Body of pancreas (tissue), 4 donors: ENCODE measurements at places on chromosomes 1 and 21. TPM values are rescaled to one million over a fixed set of nuclear protein-coding genes. Genes with fewer than 3 reads are reported as not detected.

The TCP10L gene
- total RNA-seq = 0.26 TPM

The GBP7 gene
- total RNA-seq = not detected

GRCh38 chr1:158310623-158311022, 20.7 kb downstream of the CD1B start:
- no peak overlapping the region for H3K4me3 ChIP-seq
- H3K27ac ChIP-seq = no peak overlapping the region
- no peaks in the 10 kb centered on the region for H3K27me3 ChIP-seq
- H3K36me3 ChIP-seq = no peaks in the 10 kb centered on the region
- H3K4me1 ChIP-seq = no peaks in the 10 kb centered on the region

The IL12RB2 gene
- 3.3 TPM for total RNA-seq

GRCh38 chr1:9942399-9942938, 722 bp downstream of the LZIC start:
- H3K4me3 ChIP-seq = peak overlapping the region; percentile 34
- H3K27me3 ChIP-seq = no peaks in the 10 kb centered on the region
- H3K4me1 ChIP-seq = peaks cover 17% of the 10 kb centered on the region
- peak overlapping the region; percentile 55 for H3K27ac ChIP-seq
- H3K36me3 ChIP-seq = peaks cover 2% of the 10 kb centered on the region

The HMGCS2 gene
- total RNA-seq = 6.0 TPM

DNA sequence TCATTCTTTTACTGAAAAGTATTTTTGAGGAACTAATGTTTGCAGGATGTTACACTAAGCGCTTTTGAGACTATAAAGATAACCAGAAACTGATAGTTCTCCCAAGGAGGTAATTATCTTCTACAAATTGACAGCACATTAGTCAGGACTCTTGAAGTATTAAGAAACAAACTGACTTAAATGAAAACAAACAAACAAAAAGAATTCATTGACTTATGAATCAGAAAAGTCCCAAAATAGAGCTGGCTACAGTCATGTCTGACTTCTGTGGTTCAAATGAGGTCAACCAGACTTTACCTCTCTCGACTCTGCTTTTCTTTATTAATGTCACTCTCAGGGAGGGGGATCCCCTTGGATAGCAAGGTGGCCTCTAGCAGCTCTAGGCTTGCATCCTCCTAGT, 296.8 kb downstream of the TPR start:
- no peaks in the 10 kb centered on the region for H3K4me1 ChIP-seq
- no peak overlapping the region for H3K4me3 ChIP-seq
- no peaks in the 10 kb centered on the region for H3K27me3 ChIP-seq
- H3K27ac ChIP-seq = no peak overlapping the region
- H3K36me3 ChIP-seq = no peaks in the 10 kb centered on the region

The ERI3 gene
- total RNA-seq = 17.4 TPM

DNA sequence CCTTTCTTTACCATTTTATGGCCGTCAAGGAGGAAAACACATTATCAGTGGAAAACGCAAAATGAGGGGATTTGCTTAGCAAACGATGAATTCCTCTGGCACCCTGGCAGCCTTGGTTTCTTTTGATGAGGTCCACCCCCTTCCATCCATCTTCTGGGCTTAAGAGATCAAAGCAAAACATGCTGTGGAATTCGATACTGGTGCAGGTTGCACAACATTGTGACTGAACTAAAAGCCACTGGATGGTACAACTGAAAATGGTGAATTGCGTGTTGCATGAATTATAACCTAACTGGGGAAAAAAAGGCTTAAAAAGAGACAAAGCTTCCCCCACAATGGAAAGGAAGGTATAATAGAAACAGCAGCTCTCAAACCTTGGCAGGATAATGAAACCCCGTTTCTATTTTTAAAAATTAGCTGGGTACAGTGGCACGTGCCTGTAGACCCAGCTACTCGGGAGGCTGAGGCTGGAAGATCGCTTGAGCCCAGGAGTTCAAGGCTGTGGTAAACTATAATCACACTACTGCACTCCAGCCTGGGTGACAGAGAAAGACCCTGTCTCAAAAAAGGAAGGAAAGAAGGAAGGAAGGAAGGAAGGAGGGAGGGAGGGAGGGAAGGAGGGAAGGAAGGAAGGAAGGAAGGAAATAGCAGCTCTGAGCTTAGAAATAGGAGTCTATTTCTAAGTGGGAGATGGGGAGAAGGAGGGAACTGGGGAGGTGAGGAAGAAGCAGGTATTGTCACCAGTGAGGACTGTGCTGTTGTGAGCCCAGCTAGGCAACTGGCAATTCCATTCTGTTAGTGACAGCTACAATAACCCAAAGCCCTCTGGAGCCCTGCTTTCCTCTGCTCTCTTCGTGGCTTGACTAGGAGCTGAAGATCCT, 29.0 kb upstream of the LGALS8 start:
- H3K27ac ChIP-seq = no peak overlapping the region
- DNase-seq = no peak

The RO60 gene
- 31.6 TPM for total RNA-seq

DNA sequence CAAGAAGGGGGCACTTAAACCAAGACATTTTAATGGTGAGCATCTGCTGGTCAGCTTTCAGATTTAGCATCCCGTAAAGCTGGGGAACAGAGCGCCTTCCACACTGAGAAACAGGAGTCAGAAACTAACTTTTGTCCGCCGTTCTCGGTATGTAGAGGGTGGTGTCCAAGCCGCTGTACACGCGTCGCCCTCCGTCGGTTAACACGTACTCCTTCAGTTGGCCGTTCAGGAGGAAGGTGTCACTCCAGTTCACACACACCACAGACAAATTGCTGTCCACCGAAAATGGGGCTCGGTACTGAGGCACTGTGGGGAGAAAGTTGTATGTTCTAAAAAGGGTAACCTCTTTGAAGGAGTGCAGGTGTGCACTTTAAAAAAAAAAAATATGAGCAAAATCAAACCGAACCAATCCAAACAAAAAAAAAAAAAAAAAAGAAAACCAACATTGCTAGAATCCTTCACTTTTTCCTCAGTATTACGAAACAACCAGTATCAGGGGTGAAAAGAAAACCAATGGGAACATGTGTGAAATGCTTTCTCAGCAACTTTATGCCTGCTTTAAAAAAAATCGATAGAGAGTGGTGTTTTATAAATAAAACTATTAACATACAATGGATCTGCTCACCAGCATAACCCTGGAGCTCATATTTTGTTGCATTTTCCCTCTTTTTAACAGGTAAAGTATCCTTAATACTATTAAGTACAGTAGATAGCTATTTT, 73.5 kb downstream of the KCTD3 start:
- no peaks in the 10 kb centered on the region for H3K27me3 ChIP-seq
- DNase-seq = no peak
- peaks cover 16% of the 10 kb centered on the region for H3K4me1 ChIP-seq

DNA sequence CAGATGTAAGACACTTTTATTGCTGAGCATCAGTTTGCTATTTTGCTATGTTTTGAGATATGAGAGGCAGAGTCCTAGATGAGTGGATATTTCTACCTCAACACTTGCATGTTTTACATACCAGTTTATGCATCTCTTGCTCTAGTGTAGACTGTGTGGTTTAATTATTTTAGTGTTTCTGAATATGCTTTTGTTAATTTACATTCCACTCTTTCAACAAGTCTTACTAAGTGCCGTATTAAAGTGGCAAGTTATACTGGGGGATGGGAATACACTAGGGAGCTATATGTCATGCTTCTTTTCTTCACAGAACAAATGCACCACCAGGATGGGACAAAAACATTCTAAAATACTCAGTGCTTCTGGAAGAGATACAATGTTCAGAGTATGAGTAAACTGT, 507.7 kb upstream of the PRMT6 start:
- DNase-seq = no peak
- no peaks in the 10 kb centered on the region for H3K36me3 ChIP-seq
- no peak overlapping the region for H3K4me3 ChIP-seq
- H3K4me1 ChIP-seq = no peaks in the 10 kb centered on the region
- H3K27ac ChIP-seq = no peak overlapping the region

- H3K4me3 ChIP-seq = no peak overlapping the region
- no peak overlapping the region for H3K27ac ChIP-seq
- no peak for DNase-seq
- H3K4me1 ChIP-seq = peaks cover 5% of the 10 kb centered on the region
- H3K27me3 ChIP-seq = no peaks in the 10 kb centered on the region
Measured at GRCh38 chr1:241186716-241187115, 170.3 kb downstream of the RGS7 start.

DNA sequence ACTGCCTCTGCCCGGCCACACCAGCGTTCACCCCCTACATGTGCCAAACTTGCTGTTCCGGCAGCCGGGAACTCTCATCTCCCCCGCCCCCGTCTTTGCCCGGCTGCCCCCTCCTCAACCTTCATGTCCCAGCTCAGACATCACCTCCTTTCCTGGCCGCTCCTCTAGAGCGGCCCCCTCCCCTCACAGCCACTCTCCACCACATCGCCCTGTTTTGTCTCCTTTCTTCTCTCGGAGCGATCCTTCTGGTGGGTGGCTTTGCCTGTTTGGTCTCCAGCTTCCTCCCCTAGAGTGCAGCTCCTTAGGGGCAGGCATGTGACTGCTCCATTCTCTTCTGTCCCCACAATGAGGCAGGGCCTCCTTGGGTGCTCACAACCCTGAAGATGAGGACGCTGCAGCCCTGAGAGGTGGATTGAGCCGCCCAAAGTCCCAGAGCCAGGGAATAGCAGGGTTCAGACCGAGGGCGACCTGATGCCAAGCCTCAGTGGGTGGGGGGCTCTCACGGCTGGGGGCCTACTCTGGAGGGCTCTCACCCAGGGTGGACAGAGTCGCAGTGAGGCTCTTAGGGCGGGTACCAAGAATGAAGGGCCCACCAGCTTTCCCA, 44.9 kb upstream of the ECE1 start:
- H3K27ac ChIP-seq = peak overlapping the region; percentile 92
- no peak overlapping the region for H3K4me3 ChIP-seq
- peaks cover 96% of the 10 kb centered on the region for H3K4me1 ChIP-seq
- no peak for DNase-seq
- no peaks in the 10 kb centered on the region for H3K36me3 ChIP-seq

DNA sequence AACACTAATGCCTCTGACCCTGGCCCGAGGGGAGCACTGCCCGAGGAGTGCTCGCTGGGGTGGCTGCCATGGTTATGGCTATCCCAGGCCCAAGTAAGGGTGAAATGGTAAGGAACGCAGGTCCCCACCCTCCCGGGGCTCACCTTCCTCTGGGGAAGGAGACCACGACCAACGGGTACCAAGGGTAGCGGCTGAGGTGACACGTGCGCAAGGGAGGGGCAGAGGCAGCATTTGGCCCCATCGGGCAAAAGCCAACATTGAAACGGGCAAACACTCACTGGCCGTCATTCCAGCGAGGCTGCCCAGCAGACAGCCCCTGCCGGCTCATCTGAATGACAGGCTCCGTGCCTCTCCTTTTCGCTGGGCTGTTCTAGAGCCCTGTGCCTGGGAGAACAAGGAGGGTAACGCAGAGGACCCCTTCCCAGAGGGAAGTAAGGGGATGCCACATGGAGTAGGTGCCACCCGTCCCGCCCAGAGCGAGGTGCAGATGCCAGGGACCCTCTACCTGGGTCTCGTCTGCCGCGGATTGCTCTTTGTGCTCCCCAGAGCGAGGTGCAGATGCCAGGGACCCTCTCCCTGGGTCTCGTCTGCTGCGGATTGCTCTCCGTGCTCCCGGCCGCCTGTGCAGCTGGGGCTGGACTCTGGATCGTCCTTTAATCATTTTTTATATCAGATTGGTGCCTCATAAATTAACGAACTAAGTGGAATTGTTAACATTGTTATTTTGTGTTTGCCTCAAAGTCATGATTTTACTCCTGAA, 16.2 kb downstream of the ACTRT2 start:
- H3K27me3 ChIP-seq = no peaks in the 10 kb centered on the region
- DNase-seq = no peak
- peak overlapping the region; percentile 60 for H3K27ac ChIP-seq
- H3K36me3 ChIP-seq = no peaks in the 10 kb centered on the region
- H3K4me1 ChIP-seq = peaks cover 19% of the 10 kb centered on the region

GRCh38 chr1:115274467-115274866, 63.6 kb downstream of the NGF start:
- no peaks in the 10 kb centered on the region for H3K27me3 ChIP-seq
- no peaks in the 10 kb centered on the region for H3K4me1 ChIP-seq
- H3K4me3 ChIP-seq = no peak overlapping the region
- no peak overlapping the region for H3K27ac ChIP-seq

GRCh38 chr1:101977266-101977665, 19.5 kb downstream of the OLFM3 start:
- DNase-seq = no peak
- no peak overlapping the region for H3K27ac ChIP-seq
- H3K27me3 ChIP-seq = no peaks in the 10 kb centered on the region
- no peaks in the 10 kb centered on the region for H3K36me3 ChIP-seq
- no peak overlapping the region for H3K4me3 ChIP-seq

- H3K4me1 ChIP-seq = peaks cover 21% of the 10 kb centered on the region
- no peak overlapping the region for H3K4me3 ChIP-seq
- DNase-seq = peak; percentile 62
- H3K36me3 ChIP-seq = no peaks in the 10 kb centered on the region
- H3K27me3 ChIP-seq = no peaks in the 10 kb centered on the region
Measured at GRCh38 chr1:64505232-64505943, 35.5 kb downstream of the CACHD1 start.
